ENCODE measurements at places on chromosomes 3 and 15.

DNA sequence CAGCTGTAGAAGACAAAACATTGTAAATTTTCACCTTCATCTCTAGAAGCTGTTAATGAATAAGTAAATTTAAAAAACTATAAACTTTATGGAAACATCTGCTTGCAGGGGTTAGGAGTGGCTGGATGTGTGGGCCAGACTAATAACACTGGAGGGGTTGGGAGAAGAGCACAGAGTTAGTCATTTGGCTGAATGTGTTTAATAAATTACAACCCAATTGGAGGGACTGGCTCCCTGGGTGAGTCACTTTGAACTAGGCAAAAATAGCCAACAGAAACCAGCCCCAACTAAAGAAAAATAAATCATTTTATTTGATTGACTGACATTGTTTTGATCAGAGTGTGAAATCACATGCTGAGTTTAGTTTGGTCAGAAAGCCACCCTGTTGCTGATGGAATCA lies 21.8 kb downstream of the DGKG start:
- no peak for DNase-seq

- no peak for DNase-seq
Observed at GRCh38 chr15:63408524-63408923, 26.9 kb upstream of the CA12 start.

GRCh38 chr3:112357930-112358780 lies 25.2 kb downstream of the CD200 start:
- no peak for DNase-seq

GRCh38 chr15:38202361-38202760 lies 50.3 kb upstream of the SPRED1 start:
- DNase-seq = no peak

DNA sequence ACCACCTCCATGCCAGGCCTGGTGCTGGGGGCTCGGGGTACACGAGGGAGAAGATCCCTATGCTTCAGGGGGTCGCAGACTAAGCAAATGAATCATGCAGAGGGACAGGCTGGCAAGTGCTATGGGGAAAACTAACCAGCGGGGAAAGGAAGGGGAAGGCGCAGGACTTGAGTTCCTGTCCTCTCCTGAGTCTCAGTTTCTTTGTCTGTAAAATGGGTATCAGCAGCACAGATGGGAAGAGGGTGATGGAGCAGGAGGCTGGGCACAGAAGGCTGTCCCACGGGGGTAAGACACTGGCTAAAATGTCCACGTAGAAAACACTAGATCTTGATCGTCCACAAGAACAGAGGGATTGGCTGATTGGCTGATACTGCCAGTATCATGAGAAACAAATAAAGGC lies 39.8 kb downstream of the RGMA start:
- no peak for DNase-seq
